ENCODE measurements at places on chromosomes 2 and 18.

- no peak for DNase-seq
Measured at GRCh38 chr2:110149330-110150220, 34.0 kb upstream of the MALL start.

DNA sequence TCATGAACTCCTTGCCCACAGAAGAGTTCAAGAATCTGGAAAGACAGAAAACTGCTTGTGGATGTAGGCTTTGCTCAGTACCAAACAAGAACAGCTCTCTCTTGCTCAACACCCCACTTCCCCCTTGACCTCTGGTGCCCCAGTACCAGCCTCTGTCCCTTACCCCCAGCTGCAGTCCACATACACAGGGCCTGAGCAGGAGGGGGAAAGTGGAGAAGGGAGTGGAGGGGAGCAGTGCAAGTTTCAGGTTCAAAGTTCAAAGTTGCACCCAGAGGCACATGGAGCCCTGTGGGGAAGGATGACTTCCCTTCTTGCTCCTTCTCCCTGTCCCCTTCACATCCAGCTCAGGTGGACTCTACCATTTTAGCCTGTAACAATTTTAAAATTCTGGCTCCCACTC is 61.1 kb upstream of the LPIN2 start:
- no peak for DNase-seq

DNA sequence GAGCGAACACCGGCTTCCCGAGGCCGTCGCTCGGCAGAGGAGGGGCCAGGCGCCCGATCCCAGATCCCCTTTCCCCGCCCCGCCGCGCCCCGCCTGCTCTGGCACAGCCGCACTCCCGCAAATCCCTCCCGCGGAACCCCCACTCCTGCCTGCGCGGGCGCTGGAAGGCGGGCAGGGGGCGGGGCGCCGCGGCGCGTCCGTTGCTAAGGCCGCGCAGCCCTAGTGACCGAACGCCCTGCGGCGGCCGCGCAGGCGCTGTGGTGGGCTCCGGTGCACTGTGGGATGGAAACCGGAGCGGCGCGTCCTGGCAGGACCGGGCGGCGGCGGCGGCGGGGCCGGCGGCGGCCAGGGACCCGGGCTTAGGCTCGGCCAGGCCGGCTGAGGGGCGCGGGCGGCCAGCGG is at the start of gene TRAF3IP1:
TSS of gene TRAF3IP1 (plus strand) at position 273 of the 402 bp plus-strand sequence. CDS start 145 bp downstream, outside the sequence.
- peak; percentile 86 for DNase-seq

- DNase-seq = no peak
Measured at GRCh38 chr2:228707846-228708245, 526.4 kb upstream of the SPHKAP start.

DNA sequence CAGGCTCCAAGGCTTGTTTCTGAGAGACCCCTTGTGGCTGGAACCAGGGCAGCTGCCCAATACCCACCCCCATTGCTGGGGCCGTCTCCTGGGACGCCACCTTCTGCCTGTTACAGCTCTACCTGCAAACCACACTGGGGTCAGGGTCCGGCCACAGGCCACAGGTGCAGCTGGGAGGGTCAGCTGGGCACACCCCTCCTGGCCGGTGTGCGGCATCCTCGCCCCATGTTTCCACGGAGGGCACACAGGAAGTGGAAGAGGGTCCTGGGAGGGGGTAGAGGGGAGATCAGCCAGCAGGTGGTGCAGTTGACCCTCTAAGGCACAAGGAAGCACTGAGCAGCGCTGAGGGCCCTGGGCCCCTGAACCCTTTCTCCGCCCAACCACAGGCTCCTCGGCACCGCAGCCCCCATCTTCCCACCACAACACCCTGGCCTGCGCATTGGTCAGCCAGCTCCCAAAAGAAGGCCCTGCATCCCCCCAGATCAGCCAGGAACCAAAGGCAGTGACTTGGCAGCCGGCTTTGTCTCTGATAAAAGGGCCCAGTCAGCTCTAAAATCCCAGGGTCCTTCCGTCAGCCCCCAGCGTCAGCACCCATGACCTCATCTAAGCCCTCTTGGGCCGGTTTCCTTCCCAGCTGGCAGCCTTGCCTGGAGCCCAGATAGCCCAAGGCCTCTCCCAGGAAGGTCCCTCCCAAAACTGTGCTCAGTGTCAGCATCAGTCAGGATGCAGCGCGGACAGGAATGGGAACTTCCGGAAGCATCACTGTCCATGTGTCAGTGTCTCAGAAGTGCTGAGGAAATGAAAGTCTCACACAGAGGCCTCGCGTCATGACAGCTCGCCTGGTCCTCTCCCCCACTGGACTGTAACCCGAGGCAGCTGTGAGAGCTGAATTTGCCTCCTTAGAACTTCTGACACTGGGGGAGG is 1.7 kb downstream of the ERFE start:
- peak; percentile 65 for DNase-seq

DNA sequence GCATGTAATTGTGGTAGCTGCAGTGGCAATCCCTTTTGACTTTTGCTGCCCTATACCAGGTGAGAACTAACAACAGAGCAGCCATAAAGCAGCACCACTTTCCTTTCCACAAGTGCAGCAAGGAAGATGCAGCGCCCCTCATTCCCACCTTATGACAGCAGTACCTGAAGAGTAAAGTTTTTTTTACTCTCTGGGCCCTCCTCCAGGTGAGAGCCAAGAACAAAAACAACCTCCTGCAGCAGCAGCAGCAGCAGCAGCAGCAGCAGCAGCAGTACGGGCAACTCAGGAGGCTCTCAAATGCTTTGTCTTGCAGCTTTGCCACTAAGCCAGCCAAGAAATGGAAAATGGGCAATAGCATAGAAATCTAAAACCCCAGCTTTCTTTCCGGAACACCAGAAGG is 397.5 kb downstream of the FIGN start:
- no peak for DNase-seq

DNA sequence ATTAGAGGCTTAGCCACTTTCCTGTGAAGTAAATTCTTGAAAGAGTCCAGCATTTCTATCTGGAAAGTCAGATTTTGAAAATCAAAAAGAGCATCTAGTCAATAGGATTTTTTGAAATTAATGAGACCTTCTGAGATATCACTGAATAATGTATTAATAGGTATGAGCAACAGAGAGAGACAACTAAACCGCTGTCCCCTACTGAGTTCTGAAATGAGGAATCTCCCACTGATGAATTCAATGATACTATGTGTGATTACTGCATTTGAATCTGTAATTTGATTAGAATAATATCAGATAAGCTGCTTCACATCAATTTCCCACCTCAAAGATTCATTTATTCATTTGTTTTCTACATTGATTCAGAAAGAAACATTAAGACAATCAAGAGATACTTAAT is 252.8 kb downstream of the TMX3 start:
- DNase-seq = no peak

- DNase-seq = no peak
Measured at GRCh38 chr2:176081837-176082524, 1.8 kb downstream of the EVX2 start.

DNA sequence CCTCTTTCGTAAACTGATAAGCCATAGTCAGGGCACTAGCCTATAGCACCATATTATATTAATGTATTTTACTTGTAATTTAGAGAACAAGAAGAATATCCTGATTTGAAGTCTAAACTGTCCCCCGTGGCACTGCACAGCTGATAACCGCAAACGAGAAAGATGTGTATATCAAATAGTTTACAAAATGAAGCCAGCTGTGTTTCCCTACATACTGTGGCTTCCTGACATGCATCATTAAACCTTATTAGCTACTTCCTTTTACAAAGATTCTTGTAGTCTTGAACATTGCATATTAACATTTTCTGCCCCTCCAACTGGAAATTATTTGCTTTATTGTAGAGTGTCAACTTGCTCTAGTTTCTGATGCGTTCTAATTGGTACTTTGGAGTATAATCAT is 153.5 kb upstream of the NFATC1 start:
- no peak for DNase-seq

DNA sequence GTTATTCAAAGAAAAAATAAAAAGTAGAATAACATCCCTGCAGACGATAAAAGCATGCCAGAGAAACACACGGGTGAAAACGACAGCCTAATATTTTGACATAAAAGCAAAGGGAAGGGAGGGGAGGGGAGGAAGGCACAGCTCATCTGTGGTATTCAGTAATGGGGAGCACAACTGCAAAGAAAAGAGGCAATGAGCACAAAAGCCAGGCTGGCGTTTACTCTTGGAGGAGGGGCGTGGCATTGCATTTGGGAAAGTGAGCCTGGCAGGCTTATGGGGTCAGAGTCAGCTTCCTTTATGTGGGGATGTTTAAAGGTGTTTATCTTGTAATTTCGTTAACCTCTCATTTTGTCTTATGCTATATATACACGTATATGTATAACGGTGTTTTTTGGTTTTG is 53.2 kb downstream of the STEAP3 start:
- no peak for DNase-seq

GRCh38 chr2:236787885-236788284 is 218.3 kb downstream of the ACKR3 start:
- DNase-seq = no peak

GRCh38 chr18:3819961-3820360 is 370.0 kb downstream of the TGIF1 start:
- no peak for DNase-seq

DNA sequence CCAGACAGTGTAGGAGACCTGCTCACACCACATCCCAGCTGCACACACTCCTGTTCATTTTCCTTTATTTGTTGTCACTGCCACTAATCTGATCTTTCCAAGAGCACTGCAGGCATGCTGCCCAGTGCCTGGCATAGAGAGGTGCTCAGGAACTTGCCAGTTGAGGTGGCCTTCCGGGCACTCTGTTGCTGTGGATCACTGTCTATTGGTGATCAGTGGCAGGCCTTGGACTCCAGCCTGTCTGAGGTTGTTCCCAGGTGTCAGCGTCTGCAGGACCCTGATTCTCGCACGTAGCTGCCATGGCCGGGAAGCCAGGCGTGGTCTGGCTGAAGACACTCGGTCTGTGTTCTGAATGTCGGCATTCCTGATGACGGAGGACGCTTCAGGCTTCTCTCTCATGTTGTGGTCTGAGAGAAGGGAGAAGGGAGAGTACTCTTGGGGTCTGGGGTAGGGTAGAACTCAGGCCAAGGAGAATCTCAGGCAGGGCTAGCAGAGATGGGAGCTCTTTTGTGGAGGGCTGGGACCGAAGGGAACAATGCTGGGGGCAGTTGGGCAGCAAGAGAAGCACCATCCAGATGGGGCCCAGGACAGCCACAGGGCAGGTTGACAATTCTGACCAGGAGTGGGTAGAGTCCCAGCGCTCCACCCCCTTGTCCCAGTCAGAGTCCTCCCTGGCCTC is 240.9 kb downstream of the MYCN start:
- no peak for DNase-seq

DNA sequence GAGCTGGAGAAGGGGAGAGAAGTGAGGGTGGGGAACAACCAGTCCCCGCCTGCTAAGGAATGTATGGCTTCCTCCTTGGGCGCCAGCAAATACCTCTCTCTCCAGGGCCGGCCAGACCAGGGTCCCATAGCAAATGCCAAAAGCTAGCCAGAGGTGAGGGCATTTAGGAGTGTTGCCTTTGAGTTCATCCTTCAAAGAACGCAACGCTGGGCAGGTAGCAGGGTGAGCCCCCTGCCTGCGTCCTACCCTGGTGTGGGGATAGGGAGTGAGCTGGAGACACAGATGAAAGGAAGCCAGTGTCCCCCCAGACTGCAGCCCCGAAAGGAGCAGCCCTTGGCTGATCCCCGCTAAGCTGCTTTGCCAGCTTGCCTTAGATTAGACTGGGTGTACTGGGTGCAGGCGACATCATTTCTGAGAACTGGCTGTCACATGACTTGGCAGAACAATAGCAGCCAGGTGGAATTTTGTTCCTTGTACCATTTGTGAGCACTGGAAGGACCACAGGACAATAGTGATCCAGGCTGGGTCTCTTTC is 40.4 kb downstream of the KLHL29 start:
- DNase-seq = no peak

GRCh38 chr2:146438246-146438645 is 1406.6 kb upstream of the ACVR2A start:
- no peak for DNase-seq

DNA sequence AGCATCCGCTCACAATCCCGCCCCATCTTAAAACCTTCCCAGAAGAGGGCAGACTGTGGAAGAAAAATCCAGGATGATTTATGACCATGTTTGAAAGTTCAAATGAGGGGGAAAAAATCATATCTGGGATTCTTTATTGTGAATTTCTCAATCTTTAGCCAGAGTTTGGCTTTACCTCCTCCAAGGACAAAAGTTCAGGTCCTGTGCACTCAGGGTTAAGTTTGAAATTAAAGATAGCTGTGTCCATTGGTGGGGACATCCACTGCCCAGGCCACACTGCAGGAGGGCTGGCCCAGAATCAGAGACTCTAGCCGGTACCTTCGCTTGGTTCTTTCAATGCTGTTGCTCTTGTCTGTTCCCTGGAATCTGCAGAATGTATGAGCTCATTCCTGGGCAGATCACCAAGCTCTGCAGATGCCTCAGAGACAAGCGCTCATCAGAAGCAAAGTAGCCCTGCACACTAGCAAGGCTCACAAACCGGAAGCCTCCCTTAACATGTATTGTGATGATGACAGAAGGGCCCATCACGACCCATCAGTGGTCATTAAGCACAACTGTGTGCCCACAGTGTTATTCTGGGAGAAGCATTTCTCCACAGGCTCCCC is 375.3 kb upstream of the KLHL29 start:
- DNase-seq = no peak

DNA sequence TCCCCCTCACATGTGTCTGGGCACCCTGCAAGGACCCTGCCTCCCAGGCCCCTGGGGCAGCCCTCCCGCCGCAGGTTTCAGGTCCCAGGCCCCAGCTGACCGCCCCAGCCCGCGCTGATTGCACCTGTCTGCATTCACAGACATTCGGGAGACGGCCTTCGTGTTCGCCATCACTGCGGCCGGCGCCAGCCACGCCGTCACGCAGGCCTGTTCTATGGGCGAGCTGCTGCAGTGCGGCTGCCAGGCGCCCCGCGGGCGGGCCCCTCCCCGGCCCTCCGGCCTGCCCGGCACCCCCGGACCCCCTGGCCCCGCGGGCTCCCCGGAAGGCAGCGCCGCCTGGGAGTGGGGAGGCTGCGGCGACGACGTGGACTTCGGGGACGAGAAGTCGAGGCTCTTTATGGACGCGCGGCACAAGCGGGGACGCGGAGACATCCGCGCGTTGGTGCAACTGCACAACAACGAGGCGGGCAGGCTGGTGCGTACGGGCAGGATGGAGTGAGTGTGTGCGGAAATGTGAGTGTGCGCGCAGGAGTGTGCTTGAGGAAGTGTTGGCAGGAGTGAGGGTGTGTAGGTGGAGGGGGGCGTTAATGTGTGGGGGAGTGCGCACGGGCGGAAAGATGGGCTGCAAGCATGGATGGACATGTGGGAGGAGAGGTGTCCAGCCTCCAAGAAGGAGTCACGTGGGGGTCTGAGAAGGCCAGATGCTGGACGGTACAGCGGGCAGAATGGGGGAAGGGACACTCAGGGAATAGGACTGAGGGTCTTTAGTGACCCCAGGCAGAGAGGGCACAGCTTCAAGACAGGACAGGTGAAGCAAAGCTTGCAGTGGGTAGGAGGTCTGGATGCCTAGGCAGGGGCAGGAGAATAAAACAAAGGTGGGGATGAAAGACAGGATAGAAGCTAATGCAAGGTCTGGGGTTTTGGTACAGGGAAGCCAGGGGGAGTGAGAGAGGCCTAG is 9.0 kb upstream of the WNT10A start:
- peak; percentile 38 for DNase-seq

- no peak for DNase-seq
Measured at GRCh38 chr2:36163520-36164254, 191.9 kb upstream of the CRIM1 start.

- DNase-seq = no peak
Measured at GRCh38 chr2:153311432-153311831, 167.1 kb downstream of the RPRM start.

All from activated CD8-positive, alpha-beta T cell treated with anti-CD3 and anti-CD28 coated beads for 36 hours (primary cell).